Pancreas (tissue), 10 donors: ENCODE measurements at places on chromosomes 5 and 9. TPM values are rescaled to one million over a fixed set of nuclear protein-coding genes. Genes with fewer than 3 reads are reported as not detected.

DNA sequence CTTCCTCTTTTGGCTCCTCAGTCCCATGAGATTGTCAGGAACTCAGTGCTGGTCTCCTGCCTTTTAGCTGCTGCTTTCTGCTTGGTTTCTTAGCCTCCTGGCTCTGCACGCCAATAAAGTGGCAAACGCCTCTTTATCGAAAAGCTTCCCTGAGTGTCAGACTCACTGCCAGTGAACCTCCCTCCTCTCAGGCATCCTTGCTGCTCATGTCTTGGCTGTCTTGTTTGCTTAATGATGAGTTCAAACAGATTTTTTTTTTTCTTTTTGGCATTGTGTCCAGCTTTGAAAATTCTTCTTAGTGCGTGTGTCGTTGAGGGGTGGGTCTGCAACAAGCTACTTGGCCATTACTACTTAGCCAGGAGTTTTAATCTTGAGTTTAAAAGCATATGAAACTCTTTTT, 14.9 kb downstream of the RASGRF2 start:
- H3K4me1 ChIP-seq: no peaks in the 10 kb centered on the region
- H3K4me3 ChIP-seq: no peak overlapping the region
- no peaks in the 10 kb centered on the region for H3K36me3 ChIP-seq

The WDR31 gene
- polyA plus RNA-seq: 1.2 TPM

The ENTREP1 gene
- 8.8 TPM for polyA plus RNA-seq

The CSF1R gene
- 1.9 TPM for polyA plus RNA-seq

The ACOT12 gene
- not detected for polyA plus RNA-seq
